ENCODE measurements at places on chromosomes 13 and 19. TPM values are rescaled to one million over a fixed set of nuclear protein-coding genes. Genes with fewer than 3 reads are reported as not detected.

ZNF829 gene
- total RNA-seq: 5.6 TPM

KLK6 gene
- total RNA-seq: not detected

KLK8 gene
- total RNA-seq: not detected

CYP2F1 gene
- total RNA-seq: not detected

All from articular chondrocyte of knee joint (primary cell).